NCI-H526 (cell line): ENCODE measurements at places on chromosomes 7 and 10.

- DNase-seq, result no peak
Measured at GRCh38 chr7:148110097-148110868, 480.3 kb upstream of the C7orf33 start.

DNA sequence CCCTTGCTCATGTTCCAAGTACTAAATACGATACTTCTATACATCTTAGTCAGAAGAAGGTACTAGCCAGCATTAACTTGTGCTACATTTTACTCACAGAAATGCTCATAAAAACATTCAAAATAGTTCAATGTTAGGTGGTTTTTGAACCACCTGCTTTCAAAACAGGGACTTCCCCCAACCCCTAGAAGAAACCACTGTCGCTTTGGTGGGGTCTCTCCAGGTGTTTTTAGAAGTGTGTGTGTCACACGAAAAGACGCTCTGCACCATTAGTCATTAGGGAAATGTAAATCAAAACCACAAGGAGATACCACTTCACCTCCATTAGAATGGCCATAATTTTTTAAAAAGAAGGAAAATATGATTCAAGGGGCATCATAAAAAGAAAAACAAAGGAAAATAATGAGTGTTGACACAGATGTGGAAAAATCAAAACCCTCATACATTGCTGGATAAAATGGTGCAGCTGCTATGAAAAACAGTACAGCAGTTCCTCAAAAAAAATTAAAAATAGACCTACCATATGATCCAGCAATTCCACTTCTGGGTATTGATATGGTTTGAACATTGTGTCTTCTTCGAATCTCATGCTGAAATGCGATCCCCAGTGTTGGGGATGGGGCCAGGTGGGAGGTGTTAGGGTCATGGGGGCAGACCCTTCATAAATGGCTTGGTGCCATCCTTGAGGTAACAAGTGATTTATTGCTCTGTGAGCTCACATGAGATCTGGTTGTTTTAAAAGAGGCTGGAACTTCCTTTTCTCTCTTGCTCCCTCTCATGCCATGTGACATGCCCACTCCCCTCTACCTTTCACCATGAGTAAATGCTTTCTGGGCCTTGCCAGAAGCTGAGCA is 74.2 kb downstream of the MALSU1 start:
- DNase-seq, result no peak

- no peak for DNase-seq
Measured at GRCh38 chr10:82282782-82283456, 407.9 kb downstream of the NRG3 start.

- DNase-seq, result no peak
Measured at GRCh38 chr7:127417346-127417745, 24.8 kb upstream of the ZNF800 start.

DNA sequence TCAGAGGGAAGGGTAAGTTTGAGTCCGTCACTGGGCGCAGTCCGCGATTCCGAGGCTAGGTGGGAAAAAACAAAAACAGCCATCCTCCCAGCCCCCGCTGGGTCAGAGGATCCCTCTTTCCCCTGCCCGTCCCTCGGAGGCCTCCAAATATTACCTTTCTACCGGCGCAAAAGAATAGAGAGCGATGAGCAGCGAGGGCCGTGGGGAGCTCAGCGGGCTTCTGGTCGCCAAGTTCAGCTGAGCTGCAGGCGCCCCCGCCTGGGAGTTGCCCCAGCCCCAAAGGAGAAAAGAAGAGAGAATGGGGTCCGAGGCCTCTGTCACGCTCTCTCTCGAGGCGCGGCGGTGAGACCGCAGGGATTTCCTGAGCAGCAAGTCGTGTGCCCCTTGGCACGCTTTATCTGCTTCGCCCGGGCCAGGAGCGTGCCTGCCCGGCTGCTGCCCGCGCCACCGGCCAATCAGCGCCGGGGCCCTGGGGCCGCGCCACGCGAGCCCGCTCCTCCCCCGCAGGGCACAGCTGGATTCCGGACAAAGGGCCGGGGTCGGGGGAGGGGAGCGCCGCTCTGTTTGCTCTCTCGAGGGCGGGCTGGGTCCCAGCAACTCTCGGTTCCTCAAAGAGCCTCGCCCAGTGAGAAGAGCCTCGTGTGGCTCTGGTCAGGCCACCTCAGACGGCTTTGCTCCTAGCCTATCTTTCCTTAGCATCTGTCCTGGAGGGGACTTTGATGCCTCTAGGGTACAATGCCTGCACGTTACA is at the start of gene NEUROG3:
Gene NEUROG3, minus strand, starts transcription at position 367 of the 751 bp plus-strand sequence. CDS start 379 bp downstream, outside the sequence.
- DNase-seq, result no peak

DNA sequence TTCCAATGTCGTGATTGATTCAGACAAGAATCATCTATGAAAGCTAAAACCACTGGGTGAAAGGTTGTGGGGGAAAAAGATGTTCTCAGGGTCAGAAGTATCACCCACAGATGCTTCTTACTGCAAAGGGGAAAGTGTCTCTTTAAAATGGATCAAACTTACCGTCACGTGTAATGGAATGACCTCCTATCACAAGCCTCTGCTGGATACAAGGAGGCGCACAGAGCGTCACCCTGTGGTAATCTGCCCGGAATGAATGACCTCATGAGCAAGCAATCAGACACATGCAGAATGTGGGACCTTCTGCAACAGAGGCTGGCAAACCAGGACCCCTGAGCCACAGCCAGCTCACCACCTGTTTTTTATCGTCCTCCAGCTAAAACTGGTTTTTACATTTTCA is 33.0 kb downstream of the WIPF3 start:
- DNase-seq, result no peak

- DNase-seq, result no peak
Measured at GRCh38 chr7:22195397-22196172, 161.4 kb downstream of the RAPGEF5 start.

GRCh38 chr7:33243319-33243881 is 114.0 kb downstream of the BBS9 start:
- no peak for DNase-seq

- DNase-seq, result no peak
Measured at GRCh38 chr7:91267171-91267955, 3.1 kb downstream of the FZD1 start.

- DNase-seq, result no peak
Measured at GRCh38 chr7:16095171-16095950, 326.0 kb downstream of the CRPPA start.

DNA sequence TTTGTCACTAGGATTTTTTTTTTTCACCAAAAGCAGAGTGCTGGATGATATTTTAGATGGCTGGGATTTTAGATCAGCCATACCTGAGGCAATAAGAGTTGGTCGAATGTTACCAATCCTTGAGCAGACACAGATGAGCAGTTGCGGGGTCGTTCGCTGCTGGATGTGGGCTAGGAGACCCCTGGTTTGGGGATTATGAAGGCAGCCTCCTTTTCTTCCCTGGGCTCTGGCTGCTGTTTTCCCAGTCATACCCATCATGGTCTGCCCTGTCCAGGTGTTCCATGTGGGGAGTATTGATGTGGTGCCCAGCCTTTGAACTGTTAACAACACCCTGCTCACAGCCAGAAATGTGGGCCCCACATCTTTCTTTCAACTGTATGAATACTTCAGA is 5.0 kb downstream of the PTPRE start:
- DNase-seq, result no peak

DNA sequence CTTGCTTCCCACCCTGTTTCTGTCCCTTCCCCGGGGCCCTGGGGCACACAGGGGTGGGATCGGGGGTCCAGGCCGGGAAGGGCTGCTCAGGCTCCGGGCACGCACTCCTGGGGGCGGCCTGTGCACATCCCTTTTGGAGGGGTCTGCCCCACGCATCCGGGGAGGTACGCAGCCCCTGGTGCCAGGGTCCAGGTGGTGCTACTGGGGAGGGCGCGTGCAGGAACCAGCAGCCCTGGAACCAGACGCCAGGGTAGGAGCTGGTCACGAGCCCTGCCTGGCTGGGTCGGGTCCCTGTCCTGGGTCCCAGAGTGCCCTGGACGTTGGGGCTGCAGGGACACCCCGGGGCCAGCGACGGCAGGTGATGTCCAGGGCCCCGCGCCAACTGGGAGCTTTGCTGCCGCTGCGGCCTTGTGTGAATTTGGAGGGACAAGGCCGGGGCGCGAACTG is 53.4 kb downstream of the GLRX3 start:
- DNase-seq, result no peak

DNA sequence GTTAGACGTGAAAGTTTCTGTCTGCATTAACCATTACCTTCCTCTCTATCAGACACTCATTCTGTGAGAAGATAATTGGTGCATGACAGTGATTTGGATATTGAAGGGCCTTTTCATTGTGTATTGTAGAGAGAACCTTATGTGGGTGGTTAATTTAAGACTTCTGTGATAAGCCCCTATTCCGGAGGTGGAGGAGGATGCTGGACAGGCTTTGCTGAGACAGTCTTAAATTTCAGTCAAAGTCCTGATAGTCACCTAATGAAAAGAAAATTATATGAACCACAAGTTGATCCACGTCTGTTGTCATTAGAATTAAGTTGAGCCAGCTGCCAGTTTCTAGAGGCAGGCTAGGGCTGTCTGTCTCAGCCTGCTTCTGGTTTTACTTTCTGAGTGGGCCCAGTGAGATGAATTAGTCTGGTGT is 62.9 kb downstream of the CELF2 start:
- DNase-seq, result no peak

DNA sequence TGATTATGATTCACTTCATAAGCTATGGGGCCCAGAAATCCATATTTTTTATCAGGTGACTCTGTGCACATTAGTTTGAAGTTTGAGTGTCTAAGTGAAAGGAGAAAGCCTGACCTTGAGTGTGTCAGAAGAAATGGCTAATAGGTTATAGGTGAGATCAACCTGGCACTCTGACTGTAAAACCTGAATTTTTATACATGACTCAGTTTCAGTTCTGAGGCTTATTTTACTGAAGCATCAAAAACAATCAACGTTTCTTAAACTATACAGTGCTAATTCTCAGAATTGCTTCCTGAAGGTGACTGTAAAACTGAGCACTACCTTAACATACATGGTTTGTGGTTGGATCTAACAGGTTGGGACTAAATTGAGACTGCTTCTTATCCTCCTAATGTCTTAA is 159.4 kb upstream of the AHR start:
- DNase-seq, result no peak

GRCh38 chr10:88060762-88061161 is 197.3 kb downstream of the PTEN start:
- DNase-seq, result no peak

- DNase-seq, result no peak
Measured at GRCh38 chr7:44533301-44534055, 7.7 kb downstream of the NPC1L1 start.

DNA sequence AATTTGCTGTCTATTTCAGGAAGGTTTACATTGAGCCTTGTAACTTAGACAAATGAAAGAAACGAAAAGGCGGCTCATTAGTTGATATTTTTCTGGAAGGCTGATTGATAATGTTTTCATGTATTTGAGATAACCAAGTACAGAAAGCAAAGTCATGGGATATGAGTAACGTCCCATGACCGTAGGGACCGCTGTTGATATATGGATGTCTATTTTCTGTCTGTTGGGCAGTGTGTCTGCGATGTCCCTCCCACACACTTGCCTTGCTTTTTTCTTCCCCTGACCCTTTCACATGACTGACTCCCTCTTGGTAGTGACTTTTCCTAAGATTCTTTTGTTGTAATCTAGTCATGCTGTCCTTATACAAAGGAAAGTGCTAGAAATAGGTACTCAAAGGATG is 57.0 kb upstream of the GPR158 start:
- DNase-seq, result no peak

DNA sequence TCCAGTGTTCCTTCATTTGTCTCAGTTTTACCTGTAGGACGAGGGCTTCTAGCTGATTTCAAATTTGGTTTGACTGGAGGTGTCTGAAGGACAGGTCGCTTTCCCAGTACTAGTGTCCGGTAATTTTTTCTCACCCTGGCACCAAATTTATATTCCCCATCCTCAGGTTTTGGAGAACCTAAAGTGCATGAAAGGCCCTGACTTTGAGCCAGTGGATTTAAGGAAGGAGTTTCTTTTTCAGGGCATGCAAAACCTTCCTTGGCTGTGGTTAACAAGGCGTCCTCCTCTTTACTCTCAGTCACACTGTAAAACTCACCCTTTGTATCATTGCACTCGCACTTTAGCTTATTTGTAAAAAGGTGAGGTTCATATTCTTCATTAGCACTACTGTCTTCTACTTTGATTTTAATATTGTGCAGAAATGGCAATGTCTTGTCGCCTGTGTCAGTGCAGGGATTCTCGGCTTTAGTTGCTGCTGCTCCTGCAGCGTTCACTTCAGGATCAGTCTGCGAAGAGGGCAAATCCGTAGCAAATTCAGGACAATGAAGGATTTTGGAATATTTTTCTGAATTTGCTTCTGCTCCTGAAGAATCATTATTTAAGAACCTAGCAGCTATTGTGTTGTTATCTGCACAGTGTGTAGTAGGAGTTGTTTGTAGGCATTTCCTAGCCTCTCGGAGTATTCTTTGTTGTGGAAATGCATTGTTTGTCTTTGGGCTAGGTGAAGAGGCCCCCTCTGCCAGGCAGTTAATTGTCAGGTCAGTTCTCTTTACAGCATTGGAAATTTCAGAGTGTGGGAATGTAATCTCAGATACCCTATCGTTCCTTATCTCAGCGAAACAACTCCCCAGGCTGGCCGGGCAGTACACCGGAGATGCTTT is 9.9 kb downstream of the SKIDA1 start:
- DNase-seq, result no peak

DNA sequence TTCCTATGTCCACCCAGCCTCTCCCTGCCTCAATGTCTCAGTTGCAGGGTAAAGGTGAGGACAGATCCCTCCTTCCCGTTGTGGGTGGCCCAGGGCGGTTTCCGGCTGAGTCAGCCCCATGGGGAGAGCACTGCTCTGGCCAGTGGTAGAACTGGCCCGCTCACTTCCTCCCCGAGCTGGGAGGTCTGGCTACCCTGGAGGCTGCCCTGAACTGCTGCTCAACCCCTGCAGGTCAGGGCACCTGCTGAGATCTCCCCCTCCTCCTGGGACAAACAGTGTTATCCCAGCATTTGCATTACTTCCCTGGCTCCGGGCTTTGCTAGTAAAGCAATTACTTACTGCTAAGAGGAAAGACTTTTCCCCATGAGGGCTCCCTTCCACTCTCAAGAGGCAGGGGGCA is 21.4 kb upstream of the IMPDH1 start:
- peak; percentile 12 for DNase-seq

- no peak for DNase-seq
Measured at GRCh38 chr10:129233351-129234148, 233.5 kb upstream of the MGMT start.

DNA sequence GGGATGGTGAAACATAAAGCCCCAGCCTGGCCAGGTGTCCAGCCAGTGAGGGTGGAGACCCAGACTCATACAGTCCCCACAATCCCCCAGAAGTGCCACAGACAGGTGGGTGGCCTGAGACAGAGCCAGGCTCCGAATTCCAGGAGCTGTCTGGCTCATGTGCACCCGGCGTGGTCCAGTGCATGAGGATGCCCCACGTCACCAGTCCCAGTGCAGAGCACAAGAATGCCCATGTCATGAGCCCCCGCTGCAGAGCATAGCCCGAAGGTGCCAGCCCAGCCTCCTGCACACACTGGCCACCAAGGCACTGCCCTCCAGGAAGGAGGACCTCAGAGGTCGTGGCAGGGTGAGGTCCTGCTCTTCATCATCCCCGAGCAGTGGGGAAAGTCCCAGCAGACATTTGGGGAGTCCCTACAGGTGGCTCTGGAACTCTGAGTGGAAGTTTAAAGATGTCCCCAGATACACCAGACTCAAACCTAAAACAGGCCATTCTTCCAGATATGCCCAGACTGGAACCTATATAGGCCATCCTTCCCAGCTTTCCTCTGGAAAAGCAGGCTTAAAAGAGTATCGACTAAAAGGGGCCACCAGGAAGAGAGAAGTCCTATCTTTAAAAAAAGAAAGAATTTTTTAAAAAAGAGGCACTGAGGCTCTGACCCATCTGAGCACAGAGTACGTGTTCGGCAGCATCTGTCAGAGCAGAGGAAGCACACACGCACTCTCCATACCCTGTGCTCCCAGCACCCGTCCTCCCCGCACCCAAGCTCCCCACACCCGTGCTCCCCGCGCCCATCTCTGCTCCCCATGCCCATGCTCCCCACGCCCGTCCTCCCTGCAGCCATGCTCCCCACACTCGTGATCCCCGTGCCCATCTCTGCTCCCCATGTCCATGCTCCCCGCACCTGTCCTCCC is 11.5 kb downstream of the DIP2C start:
- no peak for DNase-seq
